Activated T-cell treated with anti-CD3 and anti-CD28 coated beads for 24 hours (primary cell): ENCODE measurements at places on chromosomes 6 and 20.

- DNase-seq, result no peak
Observed at GRCh38 chr6:145380186-145380585, 355.1 kb downstream of the EPM2A start.

GRCh38 chr6:15017261-15017660 lies 228.6 kb upstream of the JARID2 start:
- no peak for DNase-seq

DNA sequence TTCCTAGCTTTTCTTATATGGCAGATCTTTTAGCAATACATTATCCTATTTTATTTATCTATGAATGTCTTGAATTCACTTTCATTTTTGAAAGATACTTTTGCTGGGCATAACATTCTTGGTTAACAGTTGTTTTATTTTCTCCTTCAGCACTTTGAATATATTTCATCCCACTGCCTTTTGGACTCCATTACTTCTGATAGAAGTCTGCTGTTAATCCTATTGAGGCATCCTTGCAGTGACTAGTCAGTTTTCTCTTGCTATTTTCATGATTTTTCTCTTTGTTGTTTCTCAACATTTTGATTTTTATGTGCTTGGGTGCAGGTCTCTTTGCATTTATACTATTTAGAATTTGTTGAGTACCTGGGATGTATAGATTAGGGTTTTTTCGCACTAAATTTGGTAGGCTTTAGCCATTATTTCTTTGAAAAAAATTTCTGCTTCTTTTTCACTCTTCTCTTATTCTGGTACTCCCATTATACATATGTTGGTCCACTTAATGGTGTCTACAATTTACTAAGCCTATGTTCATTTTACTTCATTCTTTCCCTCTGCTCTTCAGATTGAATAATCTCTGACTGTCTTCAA lies 53.2 kb downstream of the PHACTR3 start:
- no peak for DNase-seq

GRCh38 chr6:52640916-52641315 lies 30.0 kb upstream of the TMEM14A start:
- DNase-seq, result no peak

GRCh38 chr6:13076575-13076974 lies 251.8 kb downstream of the TBC1D7 start:
- no peak for DNase-seq

- DNase-seq, result no peak
Observed at GRCh38 chr20:44053046-44053445, 133.9 kb downstream of the JPH2 start.

DNA sequence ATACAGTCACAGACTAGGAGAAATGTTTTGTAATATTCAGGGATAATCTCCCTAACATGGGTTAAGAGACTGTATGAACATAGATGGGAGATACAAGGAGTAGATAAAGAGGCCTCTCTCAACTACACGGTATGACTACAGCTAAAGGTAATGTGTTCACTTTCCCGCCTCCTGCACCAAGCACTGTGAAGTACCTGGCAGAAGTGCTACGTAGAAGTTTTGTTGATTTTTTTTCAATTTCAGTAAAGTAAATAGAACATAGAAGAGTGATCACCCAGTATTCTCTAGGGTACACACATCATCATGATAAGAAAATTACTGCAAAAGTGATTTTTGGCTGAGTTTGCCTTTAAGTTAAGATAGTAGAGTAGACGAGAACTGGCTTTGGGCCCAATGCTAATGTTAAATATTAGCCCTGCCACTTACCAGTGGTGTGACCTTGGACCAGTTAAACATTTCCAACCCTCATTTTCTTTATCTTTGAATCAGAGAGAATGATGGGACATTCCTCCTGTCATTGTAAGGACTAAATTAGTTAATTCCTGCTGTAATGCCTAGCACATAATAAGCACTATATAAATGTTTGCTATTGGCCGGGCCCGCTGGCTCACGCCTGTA lies 183.6 kb downstream of the COL9A1 start:
- DNase-seq, result no peak

DNA sequence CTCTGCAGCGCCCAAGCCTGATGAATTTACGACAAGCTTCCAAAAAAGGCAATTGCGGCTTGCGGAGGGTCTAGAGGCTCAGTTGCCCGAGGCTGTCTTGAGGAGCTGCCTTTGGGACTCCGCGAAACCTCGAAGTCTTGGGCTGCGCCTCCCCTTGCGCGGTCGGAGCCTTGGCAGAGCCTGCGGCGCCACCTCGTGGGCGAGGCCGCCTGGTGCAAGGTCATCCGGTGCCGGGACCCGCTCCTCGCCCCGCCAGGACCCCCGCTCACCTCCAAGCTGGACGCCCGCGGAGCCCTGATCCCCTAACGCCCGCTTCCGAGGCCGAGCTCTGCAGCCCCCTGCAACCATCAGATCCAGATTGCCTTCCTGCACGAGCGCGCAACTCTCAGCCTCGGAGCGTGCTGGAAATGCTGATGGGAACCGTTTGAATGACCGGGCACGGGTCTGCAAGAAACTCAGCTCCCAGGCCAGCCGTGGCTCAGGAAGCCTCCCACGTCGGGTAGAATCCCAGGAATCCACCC lies 14.9 kb upstream of the FAM210B start:
- DNase-seq, result peak; percentile 11

DNA sequence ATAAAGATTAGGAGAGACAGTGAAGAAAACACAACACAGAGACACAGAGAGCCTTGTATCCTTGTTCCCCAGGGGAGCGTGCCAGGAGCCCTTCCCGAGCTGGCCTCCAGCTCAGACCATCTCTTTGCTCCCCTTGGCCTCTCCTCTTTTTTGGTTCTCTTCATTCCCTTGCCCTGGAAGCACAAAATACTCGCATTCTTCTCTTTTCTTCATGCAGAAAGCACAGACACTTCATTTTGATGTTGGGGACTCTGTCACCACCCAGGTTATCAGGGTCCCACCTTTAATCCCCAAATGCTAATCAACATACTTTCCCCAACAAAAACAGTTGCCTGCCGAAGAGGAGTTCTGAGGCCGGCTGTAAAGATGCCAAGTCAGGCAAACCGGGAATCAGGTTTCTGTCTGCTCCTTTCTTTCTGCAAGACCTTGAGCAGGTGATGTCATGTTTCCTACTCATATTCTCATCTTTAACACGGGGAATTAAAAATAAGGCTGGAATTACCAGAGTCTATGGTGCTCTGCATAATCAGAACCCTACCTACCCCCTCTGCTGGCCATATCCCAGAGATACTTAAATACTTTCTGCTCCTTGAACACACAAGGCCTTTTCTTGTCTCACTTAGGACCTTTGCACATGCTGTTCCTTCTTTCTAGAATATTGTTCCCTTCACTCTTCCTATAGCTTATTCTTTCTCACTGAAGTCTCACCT lies 21.7 kb downstream of the TGM6 start:
- no peak for DNase-seq

- no peak for DNase-seq
Observed at GRCh38 chr6:152380351-152380767, 256.8 kb downstream of the SYNE1 start.

DNA sequence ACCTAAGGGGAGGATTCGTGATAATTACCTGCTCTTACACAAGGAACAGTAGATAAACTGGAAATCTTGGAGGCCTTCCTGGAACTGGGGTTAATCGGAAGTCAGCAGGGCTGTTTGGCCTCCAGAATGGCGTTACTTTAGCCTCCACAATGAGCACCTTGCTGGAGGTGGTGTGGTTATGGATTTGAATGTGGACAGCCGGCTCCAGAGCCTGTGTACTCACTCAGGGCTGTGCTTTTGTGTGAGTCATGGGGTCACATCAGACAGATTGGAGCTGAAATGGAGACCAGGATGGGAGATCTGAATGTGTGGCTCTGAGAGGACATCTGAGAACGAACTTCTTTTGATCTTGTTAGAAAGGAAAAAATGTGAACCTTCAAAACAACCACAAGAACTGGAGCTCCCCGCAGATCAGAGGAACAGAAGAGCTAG lies 30.4 kb downstream of the IGF2R start:
- no peak for DNase-seq

DNA sequence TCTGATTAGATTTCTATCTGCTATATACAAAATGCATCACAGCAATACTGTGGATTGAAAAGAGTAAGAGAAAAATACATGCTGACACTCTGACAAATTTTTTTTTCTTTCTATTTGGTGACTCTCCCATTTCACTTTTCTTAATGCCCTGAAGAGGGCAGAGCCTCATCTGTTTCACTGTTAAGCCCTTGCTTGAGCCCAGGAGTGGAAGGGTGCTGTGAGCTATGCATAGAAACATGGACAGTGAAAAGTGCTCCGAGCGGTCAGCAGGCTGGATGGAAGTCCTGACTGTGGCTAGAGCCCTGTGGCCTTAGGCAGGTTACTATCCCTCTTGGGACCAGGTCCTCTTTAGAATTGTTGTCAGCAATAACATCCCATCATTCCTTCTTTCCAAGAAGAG lies 17.4 kb upstream of the CSE1L start:
- no peak for DNase-seq

GRCh38 chr6:131073577-131073976 lies 10.5 kb upstream of the EPB41L2 start:
- DNase-seq, result no peak

- DNase-seq, result no peak
Observed at GRCh38 chr6:56259234-56260077, 12.1 kb upstream of the COL21A1 start.

GRCh38 chr6:46730921-46731461 lies 4.2 kb downstream of the PLA2G7 start:
- no peak for DNase-seq

DNA sequence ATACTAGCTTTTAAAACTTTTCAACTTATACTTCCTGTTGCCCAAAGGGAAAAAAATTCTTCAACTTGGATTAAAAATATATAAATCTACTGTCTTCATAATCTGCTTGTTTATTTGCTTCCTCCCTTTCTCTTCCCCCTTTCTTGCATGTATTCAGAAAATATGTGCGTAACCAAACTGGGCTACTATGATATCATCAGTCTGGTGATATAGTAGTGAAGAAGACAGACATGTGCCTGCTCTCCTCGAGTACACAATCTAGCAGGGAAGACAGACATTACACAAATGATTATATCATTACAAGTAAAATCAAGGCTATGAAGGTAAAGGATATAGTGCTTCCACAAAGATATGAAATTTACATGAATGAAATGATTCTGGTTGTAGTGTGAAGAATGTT lies 31.0 kb downstream of the IBTK start:
- no peak for DNase-seq

DNA sequence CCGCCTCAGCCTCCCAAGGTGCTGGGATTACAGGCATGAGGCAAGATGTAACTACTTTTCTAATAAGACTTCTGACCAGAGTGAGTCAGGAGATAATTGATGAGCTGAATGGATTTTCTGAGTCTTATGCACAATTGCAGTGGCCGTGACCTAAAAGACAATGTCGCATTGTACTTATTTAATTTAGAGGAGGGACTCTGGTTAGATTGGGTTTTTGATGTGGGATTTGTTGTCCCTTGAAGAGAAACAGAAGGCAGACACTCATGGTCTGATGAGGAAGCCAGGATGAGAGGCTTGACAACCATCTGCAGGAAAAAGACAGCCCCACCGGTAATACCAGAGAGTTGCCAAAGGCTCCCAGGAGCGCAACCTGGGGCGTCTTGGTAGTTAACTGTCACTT lies 68.0 kb downstream of the ISM1 start:
- DNase-seq, result no peak

GRCh38 chr20:50345712-50346373 lies 155.2 kb downstream of the CEBPB start:
- DNase-seq, result no peak

DNA sequence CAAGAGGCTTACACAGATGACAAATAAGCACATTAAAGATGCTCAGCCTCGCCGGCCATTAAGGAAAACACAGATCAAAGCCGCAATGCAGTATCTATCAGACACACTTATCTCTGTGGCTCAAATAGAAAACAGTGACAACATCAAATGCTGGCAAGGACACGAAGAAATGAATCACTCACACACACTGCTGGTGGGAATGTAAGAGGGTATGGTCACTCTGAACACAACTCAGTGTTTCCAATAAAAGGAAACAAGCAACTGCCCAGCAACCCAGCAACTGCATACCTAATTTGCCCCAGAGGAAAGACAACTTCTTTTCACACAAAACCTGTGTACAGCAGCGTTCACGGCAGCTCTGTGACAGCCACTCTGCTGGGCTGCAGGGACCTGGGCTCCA lies 155.8 kb downstream of the WDR27 start:
- no peak for DNase-seq

- no peak for DNase-seq
Observed at GRCh38 chr6:81214414-81215091, 537.9 kb downstream of the TENT5A start.

GRCh38 chr6:159854959-159855358 lies 35.8 kb upstream of the MAS1 start:
- DNase-seq, result no peak

DNA sequence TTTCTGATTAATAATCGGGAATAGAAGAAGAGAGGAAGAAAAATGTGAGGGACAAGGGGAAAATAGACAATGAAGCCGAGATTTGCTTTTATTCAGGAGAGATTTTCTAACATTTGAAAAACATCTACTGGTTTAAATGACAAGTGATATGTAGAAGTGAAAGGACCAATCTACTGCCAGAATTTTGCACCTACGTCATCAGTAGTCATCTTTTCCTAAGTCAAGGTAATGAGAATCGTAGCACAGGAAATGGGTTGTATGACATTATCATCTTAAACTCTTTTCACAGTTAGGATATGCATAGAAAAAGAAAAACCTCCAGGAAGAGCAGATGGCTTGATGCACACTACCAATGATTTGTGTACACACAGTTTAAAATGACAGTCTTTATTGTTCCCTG lies 45.3 kb upstream of the RAB32 start:
- no peak for DNase-seq

DNA sequence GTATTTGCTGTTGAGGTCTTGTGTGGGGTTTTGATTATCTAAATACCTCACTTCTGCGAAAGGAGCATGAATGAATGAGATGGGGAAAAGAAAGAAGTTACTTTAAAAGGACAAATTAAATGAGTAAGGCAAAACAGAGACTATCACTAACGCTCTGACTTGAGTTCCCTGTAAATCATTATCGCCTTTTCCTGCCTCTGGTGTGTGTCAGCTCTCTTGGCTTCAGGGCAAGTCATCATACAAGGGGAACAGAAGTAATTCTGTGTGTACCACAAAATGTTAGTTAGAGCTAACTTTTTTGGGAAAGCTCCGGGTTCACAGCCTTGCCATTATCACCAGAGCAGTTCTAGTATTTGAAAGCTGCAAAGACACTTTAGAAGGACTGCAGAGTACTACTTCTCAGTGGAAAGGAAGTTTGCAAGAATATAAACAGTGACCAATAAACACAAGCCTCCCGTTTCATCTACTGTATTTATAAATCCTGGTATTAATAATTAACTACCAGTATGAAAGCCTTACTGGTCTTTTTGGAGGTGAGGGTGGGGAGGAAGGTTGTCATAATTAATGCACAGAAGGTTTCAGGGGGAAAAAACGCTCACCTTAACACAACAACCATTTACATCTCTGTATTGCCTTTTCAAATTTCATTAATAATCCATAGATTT lies 1.2 kb downstream of the DZANK1 start:
- DNase-seq, result no peak

- no peak for DNase-seq
Observed at GRCh38 chr6:47093169-47093568, 51.0 kb upstream of the ADGRF1 start.

- no peak for DNase-seq
Observed at GRCh38 chr6:32689531-32690501, 23.4 kb upstream of the HLA-DQB1 start.

GRCh38 chr6:89400050-89400449 lies 12.0 kb downstream of the RRAGD start:
- DNase-seq, result no peak
